ENCODE measurements at places on chromosomes 12 and 14.

GRCh38 chr14:103084021-103084919 lies at the start of gene LBHD2:
LBHD2 (plus strand) TSS chr14:103084210; CDS start chr14:103086013, 1,803 bp downstream.
- DNase-seq = peak; percentile 21

- DNase-seq = no peak
Observed at GRCh38 chr12:26009593-26009992, 51.1 kb downstream of the RASSF8 start.

DNA sequence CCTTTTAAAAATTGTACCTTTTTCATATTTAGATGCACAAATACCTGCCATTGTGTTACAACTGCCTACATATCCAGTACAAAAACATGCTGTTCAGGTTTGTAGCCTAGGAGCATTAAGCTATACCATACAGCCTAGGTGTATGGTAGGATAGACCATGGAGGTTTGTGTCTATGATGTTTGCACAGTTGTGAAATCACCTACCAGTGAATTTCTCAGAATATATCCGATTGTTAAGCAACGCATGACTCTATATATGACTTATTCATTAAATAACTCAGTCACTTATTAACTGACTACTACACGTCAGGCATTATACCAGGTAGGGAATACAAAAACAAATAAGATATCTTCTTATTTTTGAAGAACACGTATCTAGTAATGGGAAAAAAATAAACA lies 26.2 kb upstream of the ETNK1 start:
- DNase-seq = no peak

- DNase-seq = no peak
Observed at GRCh38 chr12:101792046-101792931, 38.5 kb downstream of the GNPTAB start.

- DNase-seq = no peak
Observed at GRCh38 chr14:85279407-85279806, 250.5 kb upstream of the FLRT2 start.

DNA sequence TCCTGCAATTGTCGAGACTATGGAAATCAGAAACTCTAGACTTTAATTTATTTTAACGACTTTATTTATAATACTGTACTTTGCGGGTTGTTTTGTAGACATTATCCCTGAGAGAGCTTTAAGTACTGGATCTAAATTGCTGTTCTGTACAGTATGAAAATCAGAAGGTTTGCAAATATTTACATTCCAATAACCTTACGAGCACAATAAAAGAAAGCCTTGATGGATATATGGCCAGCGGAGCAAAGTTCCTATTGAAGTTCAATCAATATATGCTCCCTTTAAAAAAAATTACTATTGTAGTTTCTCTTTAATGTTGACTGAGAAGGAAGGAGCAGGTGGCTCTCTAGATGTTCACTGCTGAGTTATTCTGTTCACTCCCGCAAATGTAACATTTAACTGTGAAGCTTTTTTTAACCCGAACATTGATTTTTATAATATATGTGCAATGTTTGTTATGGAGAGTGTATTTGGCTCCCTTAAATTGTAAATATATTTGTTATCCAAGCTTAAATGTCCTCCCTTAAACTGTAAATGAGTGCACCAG lies 235.3 kb downstream of the PLCZ1 start:
- DNase-seq = no peak

DNA sequence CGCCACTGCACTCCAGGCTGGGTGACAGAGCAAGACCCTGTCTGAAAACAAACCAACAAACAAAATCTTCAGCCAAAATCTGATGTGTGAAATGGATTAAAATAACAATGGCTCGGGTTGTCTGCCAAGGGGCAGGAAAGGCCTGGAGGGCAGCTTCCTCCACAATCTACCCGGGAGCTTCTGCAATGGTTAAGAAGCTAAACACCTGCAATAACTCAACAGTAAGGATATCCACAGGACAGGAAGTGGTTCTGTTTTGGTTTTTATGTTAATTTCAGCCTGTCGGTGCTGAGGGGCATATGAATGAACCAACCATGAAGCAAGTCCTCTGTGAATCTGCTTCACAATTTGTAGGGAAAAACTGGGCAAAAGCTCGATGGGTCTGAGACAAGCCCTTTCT lies 34.4 kb downstream of the RAD52 start:
- no peak for DNase-seq

- DNase-seq = no peak
Observed at GRCh38 chr12:91702843-91703425, 442.7 kb downstream of the BTG1 start.

- no peak for DNase-seq
Observed at GRCh38 chr12:65539023-65539422, 260.5 kb downstream of the MSRB3 start.

- DNase-seq = peak; percentile 87
Observed at GRCh38 chr12:13044002-13044905, at the start of gene FAM234B. FAM234B (plus strand) TSS chr12:13044381; CDS start chr12:13044404, 23 bp downstream.

GRCh38 chr14:51868405-51868804 lies 8.0 kb downstream of the GNG2 start:
- DNase-seq = no peak

DNA sequence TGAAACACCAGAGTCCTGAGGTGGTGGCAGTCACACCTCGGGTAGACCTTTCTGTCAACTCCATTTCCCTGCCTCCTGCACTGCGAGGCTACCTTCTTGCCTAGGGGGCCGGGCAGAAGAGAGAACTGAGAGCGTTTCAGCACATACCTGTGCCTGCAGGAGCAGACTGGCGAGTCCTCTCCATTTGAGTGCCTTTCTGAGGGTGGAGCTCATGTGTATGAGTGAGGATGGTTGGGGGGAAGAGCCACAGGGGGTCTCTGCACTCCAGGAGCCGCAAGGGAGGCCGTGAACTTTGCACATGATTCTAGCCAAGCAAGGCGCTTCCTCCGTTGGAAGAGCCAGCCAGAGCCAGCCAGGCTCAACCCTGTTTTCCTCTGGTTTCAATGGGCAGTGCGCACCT lies 31.0 kb upstream of the CCND2 start:
- no peak for DNase-seq

DNA sequence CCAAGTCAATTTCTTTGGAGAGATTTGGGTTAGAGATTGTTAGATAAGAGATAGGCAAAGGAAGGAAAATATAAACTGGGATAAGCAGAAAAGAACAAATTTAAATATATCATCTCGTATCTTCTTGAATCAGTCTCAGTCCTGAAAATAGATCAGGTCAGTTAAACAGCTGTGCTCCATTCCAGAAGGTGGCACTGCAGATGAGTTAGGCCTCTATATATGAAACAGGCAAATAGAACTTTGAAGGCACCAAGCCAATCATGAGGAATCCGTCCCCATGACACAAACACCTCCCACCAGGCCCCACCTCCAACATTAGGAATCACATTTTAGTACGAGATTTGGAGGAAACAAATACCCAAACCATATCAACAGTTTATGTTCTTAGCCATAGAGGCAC lies 605.5 kb upstream of the USP15 start:
- DNase-seq = no peak

- peak; percentile 78 for DNase-seq
Observed at GRCh38 chr12:86376052-86376451, 119.9 kb upstream of the MGAT4C start.

DNA sequence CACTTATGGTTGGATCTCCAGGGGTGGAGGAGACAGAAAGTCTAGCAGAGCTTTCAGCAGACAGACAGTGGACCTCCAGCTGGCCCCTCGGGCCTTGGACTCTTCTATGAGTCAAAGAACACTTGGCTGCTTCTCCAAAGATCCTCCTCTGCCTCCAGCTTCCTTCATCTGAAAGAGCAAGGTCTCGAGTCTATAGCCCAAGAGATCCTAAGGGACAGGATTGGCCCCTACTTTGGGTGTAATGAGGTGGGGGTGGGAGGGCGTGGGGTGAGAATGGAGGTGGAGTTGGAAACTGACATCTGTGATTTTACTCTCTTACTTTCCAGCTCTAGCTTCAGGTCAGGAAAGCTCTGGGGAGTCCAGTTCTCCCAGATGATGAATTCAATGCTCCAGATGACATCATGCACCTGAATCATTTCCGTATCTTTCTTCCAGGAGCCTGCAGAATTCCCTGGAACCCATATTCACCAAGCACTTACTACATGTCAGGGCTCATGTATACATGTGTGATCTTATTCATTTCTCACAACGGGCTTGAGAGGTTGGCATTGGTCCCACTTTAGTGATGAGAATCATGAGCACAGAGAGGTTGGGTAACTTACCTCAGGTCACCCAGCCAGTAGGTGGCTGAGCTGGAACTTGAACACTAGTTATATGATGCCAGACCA lies 10.2 kb upstream of the PGF start:
- DNase-seq = no peak
